ENCODE measurements at places on chromosomes 11 and 22. TPM values are rescaled to one million over a fixed set of nuclear protein-coding genes. Genes with fewer than 3 reads are reported as not detected.
A peak's percentile ranks its signal among the peaks of the same experiment; 100 is the strongest.

DNA sequence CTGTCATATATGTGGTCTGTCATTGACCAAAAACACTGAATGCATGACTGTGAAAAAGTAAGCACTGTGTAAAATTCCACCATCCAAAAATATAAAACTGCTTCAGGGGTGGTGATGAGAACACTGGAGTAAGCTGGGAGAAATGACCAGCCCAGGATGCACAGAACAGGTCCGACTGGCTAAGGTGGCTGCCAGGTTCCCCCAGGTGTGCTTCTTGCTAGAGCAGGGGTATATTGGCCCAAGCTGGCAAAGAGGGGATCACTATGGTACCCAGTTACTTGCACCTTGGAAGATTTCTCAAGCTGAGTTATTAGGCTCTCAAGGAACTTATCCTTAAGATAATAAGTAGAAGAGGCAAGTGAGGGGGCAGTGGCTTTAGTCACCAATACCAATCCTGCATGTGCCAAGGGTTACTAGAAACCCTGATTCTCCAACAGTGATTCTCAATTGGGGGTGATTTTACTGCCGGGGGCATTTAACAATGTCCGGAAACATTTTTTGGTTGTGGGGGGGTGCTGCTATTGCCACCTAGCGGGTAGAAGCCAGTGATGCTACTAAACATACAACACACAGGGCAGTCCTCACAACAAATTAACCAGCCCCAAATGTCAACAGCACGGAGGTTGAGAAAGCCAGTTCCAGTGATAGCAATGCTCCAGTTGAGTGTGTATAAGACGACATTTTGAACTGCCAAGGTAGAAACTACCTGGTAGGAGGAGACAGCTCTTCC, 15.7 kb downstream of the SNU13 start:
- H3K27ac ChIP-seq, result no peak overlapping the region
- peaks cover 3% of the 10 kb centered on the region for H3K4me1 ChIP-seq
- H3K36me3 ChIP-seq, result peaks cover 48% of the 10 kb centered on the region
- no peak overlapping the region for H3K4me3 ChIP-seq
- no peaks in the 10 kb centered on the region for H3K27me3 ChIP-seq

- no peak overlapping the region for H3K27ac ChIP-seq
- no peaks in the 10 kb centered on the region for H3K36me3 ChIP-seq
- H3K27me3 ChIP-seq, result peaks cover 45% of the 10 kb centered on the region
- peaks cover 4% of the 10 kb centered on the region for H3K4me1 ChIP-seq
Measured at GRCh38 chr11:33376331-33377310, 119.4 kb downstream of the HIPK3 start.

DNA sequence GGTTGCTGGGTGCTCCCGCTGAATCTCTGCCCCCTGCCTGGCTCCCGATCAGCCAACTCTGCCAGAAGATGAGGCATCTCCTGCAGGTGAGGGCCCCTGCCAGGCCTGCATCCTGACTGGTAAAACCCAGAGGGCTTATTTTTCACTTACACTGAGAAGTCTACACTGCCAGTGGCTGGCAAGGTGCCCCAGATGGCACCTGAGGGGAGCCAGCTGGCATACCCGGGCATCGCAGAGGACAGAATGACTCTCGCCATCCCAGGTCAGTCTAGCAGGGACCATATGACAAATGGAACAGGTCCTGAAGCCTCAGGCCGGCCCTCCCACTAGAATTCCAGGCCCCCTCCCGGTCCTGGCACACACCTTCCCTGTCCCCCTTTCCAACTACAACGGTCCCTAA, 30.9 kb downstream of the MACROD1 start:
- DNase-seq, result no peak
- H3K4me3 ChIP-seq, result no peak overlapping the region
- H3K27ac ChIP-seq, result no peak overlapping the region
- H3K4me1 ChIP-seq, result peaks cover 17% of the 10 kb centered on the region

DNA sequence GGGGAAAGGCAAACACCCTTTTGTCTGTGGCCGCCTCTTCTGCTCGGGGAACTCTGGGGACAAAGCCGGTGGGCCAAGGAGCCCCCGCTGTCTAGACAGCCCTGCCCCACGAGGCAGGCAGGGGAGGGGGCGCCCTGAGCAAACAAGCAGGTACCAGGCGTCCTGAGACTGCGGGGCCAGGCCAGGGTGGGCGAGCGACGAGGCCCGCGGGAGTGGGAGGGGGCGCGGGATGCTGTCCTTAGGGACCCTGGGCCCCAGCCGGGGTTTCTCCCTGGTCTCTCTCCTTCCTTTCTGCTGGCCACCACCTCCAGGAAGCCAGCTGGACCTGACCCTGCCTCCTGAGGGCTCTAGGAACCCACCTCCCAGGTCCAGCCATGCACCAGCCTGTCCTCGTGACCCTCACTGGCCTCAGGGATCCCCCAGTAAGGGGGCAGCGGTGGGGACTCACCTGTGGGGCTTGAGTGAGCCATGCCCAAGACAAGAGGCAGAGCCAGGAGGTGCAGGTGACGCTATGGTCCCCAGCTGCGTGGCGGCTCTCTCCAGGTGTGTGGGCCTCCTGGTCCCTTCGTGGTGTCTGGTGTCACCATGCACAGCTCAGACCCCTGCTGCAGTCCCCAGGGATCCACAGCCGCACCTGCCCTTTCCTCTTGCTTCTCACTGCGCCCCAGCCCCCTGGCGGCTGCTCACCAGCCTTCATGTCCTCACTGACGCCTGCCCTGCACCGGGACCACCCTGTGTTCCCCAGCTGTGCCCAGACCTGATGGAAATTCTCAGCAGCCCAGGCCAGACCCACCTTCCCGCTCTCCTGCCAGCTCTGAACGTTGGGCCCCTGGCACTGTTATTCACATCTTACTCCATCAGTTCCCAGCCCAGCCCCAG, 26.5 kb upstream of the MUC5AC start:
- H3K27ac ChIP-seq, result no peak overlapping the region
- H3K4me1 ChIP-seq, result no peaks in the 10 kb centered on the region
- H3K27me3 ChIP-seq, result peaks cover 17% of the 10 kb centered on the region
- no peaks in the 10 kb centered on the region for H3K36me3 ChIP-seq
- H3K4me3 ChIP-seq, result no peak overlapping the region

The SULT4A1 gene
- total RNA-seq, result not detected

DNA sequence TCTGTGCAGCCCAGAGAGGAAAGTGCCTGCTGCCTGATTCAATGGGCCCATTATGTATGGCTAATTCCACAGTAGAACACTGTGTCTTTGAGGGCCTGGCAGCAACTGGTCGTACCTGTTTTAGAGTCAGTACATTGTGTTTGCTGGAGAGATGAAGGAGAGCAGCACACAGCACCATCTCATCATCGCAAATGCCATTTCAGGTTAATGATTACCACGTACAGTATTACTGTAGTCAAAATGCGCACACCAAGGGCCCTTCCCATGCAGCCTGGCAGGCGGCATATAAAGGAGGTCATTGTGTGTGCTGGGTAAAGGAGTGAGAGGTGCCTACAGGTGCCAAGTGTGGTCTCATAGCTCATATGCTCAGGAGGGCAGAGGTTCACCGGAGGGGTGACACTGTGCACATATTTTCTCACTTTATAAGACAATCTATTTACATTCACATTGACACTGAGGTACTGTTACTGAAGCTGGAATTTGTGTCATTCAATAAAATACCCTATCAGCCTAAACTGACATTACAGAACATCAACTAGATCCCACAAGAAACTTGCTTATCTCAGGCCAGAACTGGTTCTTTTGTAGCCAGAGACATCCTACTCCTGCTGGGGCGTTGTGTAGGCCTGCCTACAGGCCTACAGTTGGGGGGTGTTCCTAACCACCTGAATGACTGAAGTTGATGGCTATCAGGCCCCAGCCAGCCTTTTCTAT, 90.4 kb downstream of the APIP start:
- H3K4me1 ChIP-seq, result peaks cover 11% of the 10 kb centered on the region
- no peak overlapping the region for H3K4me3 ChIP-seq
- peak overlapping the region; percentile 65 for H3K27ac ChIP-seq
- H3K27me3 ChIP-seq, result no peaks in the 10 kb centered on the region
- H3K36me3 ChIP-seq, result no peaks in the 10 kb centered on the region

GRCh38 chr22:36455571-36456463, 25.6 kb downstream of the TXN2 start:
- peak overlapping the region; percentile 59 for H3K4me3 ChIP-seq
- peaks cover 63% of the 10 kb centered on the region for H3K4me1 ChIP-seq
- H3K27me3 ChIP-seq, result no peaks in the 10 kb centered on the region
- peak overlapping the region; percentile 92 for H3K27ac ChIP-seq
- no peak for DNase-seq
- no peaks in the 10 kb centered on the region for H3K36me3 ChIP-seq

The LSP1 gene
- total RNA-seq, result 90.4 TPM

The RHOG gene
- total RNA-seq, result 86.5 TPM
